ENCODE measurements at places on chromosomes 12 and 14.

GRCh38 chr12:120361506-120362208, 7.3 kb downstream of the MSI1 start:
- peak; percentile 88 for DNase-seq

GRCh38 chr12:48866052-48866711, 512 bp upstream of the RND1 start:
- DNase-seq, result no peak

GRCh38 chr14:57205938-57206337, 62.8 kb downstream of the EXOC5 start:
- DNase-seq, result no peak

DNA sequence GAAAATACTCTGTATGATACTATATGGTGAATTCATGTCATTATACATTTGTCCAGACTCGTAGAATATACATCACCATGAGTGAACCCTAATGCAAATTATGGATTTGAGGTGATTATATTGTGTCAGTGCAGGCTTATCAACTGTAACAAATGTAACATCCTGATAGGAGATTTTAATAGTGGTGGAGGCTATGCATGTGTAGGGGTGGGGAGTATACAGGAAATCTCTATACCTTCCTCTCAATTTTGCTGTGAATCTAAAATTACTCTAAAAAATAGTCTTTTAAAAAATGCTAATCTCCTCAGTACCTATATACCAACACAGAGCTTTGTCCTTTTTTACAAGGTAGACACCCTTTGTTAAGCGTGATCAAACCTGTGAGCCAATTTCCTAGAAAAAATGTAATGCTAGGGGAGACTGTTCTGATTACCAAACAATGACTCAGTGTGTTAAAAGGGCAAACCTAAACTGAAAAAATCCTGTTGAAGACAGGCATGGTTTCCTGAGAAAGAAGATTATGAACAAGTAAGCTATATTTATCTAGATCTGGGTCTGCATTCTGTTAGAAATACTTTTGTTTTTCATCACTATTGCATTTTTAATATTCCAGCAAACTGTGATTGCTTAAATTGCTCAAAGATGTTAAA, 170.9 kb downstream of the DUSP6 start:
- no peak for DNase-seq

DNA sequence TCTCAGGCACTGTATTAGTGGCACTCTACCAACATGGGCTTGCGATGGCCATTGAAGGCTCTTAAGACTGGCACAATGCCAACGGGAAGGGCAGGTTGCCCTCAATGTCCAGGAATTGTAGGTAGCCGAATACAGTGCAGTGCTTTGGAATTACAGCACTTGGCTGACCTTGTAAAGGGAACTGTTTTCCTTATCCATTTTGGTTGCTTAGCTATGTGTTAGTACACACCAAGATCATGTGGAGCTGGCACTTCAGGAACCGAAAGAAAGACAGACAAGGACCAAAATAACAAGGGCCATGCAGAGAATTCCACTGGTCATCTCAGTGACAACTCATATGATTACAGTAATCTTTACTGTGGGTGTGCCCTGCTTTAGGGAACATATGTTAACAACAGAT, 72.7 kb downstream of the DYRK2 start:
- no peak for DNase-seq

- no peak for DNase-seq
Observed at GRCh38 chr12:101207086-101207780, 2.8 kb downstream of the SLC5A8 start.

DNA sequence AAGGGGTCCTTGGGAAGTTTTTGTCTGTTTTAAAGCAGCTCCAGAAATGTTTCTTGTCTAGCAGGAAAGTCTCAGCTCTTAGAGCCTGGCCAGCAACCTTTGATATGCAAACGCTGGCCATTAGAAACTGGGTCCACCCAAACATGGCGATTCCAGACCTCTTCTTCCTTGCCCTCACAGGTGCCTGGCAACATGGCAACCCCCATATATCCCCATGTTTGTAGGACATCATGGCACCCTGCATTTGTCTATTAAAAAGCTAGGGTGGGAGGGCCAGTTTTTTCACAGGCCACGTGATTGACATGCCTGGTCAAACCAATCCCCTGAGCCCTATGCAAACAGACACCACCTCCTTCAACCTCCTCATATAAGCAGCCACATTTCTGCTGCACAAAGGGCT, 848.7 kb upstream of the FOXG1 start:
- no peak for DNase-seq

DNA sequence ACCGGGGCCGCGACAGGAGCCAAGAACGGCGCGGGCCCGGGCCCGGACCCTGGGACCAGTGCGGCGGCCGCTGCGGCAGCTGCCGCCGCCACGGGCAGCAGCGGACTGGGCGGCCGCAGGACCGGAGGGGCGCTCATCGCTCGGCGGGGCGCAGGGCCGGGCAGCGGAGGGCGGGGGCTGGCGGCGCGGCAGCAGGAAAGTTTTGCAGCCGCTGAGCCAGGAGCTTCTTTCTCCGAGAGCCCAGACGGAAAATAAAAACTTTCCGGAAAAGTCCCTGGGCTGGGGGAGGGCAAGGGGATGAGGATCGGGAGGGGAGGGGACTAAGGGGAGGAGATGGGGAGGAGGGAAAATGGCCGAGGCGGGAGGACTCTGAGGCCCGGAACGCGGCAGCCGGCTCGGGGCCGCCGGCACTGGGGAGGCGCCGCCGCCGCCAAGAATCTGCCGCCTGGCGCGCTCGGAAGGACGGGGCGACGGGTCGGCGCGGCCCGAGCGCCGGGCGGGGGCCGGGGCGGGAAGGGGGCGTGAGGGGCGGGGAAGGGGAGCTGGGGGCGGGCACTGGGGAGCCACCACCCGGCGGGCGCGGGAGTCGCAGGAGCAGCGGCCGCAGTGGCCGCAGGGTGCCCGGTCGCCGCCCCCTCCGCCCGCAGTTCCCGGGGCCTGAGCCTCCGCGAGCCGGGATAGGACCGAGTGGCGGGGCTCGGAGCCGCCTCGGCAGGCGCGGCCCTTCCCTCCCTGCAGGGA, at the start of gene PRKD1:
TSS of gene PRKD1 (minus strand) at position 472 of the 741 bp plus-strand sequence.
- DNase-seq, result peak; percentile 68

DNA sequence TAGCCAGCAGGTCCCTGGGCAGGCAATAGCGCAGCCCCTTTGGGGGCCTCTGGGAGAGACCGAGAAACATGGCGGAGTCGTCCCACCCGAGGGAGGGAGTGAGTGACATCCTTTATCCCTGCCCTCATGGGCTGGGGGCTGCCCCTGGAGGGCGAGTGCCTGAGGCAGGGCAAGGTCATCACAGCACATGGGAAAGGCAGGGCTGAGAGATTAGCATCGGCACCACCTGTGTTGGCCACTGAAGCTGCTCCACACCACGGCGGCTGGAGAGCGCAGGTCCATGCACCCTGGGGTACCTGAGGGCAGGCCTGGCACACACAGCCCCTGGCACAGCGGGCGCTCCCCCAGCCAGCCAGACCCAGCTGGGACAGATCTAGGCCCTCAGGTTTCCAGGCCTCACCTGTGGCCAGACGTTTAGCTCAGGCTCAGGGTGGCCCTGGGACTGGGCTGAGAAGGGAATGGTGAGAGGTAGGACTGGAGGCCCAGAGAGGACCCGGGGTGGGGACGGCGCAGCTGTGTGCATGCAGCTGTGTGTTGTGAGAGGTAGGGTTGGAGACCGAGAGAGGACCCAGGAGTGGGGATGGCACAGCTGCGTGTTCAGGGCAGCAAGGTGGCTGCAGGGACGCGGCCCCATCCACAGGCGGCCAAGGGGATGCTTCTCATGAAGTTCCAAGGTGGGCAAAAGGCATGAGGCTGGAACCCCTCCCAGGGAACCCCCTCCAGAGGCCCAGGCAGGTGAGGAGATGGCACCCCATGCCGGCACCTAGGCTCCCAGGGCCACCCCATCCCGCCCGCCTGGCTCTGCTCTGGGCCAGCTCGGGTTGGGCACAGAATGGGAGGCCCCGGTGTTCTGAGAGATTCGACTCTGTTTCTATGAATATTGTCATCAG, 74.1 kb downstream of the KIF26A start:
- no peak for DNase-seq

- DNase-seq, result no peak
Observed at GRCh38 chr12:550473-551260, 90.9 kb downstream of the B4GALNT3 start.

DNA sequence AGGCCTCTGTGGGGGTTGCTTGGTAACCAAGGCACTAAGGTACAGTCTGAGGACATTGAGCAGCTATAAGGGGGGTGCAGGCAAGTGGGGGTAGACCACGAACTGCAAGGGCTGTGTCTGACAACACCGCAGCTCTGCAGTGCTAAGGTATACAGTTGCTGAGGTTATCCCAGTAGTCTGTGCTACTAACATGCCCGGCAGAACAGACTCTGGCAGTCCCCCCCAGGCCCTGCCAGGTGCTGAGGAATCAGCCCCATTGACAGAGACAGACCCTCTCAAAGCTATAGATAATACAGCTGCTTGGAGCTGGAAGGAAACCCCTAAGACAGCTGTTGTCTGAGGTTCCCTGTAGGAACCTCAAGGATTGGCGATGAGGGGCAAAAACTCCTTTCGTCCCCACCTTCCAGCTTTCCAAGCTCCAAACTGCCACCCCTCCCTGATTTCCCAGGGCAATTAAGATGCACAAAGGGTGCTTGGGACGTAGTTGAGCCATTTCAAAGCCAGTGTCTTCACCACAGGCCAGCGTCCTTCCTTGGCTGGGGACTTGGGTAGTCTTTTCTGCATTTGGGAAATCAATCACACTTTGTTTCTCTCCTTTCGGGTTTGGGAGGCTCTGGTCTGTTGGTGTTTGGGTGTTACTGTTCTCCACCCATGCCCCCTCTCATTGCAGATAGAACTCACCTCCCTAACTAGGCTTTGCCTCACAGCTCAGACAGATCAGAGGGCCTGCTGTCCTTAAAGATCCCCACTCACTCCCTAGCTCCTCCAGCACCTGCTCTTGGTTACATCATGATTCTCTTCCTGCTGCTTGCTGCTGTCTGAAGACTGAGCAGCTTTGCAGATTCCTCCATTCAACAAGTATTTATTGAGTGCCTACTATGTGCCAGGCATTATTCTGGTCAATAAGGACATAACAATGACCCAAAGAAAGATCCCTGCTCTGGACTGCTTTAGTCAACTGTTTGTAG, 2.0 kb upstream of the MYH7 start:
- no peak for DNase-seq

DNA sequence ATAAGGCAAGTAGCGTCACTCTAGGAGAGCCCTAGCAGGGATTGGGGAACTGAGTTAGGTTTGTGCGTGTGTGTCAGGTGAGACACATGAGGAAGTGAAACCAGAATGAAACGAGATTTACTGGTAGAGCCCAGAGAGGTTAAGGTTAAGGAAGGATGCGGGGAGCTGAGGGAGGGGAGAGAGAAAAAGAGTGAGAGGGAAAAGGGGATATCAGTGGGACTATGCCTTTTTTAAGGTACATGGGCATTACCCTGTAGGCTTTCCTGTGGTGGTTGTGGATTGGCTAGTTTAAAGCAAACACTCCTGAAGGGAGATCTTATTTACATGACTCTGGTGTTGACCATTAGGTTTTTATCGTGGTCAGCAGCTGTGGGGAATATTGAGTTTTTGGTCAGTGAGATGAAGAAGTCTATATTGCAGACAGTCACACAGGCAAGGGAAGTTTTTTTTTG, 13.9 kb downstream of the ZDHHC17 start:
- no peak for DNase-seq
